Frontal cortex (tissue), 4 donors: ENCODE measurements at places on chromosomes 4 and X.

DNA sequence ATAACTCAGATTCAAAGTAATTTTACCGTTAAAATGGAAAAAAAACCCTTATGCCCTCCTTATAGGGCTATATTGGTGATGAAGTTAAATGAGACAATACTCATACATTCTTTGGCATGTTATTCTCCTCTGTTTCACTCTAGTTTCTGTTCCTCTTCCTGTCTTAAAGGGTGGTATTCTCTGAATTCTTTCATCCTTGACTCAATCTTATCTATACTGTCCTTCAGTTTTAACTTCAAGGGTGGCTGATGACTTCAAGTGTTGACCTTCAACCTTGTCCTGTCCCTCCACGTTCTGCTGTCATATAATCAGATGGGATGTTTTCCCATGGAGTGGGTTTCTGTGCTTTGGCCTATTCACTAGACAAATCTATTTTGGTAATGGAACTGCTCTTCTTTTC is 44.0 kb downstream of the ZNF518B start:
- DNase-seq, result no peak

DNA sequence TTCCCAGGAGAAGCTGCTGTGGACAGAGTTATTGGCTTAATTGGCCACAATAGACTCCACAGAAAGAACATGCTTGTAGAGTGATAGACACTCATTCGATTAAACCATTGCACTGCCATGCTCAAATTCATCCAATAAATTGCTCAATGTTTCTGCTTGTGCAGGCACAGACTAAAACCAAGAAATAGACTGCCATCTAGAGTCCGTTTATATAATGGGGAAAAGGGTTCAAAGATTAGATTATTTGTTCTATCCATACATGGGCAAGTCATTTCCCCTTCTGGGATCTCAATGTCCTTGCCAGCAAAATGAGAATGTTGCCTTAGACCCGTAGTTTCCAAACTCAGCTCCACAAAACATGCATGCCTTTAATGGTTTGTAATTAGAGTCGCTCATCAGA is 8.7 kb downstream of the SMIM10 start:
- DNase-seq, result peak; percentile 12

DNA sequence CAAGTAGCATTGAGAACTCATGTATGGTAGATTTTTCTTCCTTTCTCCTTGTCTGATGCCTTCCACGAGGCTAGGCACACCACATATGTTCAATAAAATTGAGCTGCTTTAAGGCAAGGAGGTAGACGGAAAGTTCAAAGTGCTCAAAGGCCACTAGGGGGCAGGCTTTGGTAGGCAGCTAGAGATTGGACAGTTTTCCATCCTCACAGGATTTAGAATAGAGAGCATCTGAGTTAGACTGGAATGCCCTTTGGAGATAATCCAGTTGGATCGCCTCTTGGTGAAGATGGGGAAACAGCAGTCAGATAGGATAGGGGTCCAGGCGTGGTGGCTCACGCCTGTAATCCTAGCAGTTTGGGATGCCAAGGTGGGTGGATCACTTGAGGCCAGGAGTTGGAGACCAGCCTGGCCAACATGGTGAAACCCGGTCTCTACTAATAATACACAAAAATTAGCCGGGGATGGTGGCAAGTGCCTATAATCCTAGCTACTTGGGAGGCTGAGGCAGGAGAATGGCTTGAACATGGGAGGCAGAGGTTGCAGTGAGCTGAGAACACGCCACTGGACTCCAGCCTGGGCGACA is 30.4 kb downstream of the ELF4 start:
- peak; percentile 63 for DNase-seq

DNA sequence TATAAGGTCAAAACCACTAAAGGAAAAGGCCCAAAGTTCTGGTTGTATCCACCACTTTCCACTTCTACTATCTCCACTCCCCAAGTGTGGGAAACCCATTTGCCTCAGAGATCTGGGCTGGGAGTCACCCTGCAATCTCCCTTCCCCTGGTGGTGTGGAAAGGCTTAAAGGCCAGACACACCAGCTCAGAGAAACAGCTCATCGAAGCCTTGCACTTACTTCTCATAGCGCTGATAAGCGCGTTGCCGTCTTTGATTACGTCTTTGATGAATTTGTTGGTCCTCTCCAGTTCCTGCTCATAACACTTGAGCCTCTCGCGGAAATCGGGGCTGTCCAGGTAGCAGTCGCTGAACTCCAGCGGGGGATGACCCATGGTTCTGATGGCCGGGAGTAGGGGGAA is 647 bp downstream of the OPHN1 start:
- no peak for DNase-seq

- DNase-seq, result no peak
Observed at GRCh38 chr4:180550106-180550505, 1693.1 kb upstream of the TENM3 start.

DNA sequence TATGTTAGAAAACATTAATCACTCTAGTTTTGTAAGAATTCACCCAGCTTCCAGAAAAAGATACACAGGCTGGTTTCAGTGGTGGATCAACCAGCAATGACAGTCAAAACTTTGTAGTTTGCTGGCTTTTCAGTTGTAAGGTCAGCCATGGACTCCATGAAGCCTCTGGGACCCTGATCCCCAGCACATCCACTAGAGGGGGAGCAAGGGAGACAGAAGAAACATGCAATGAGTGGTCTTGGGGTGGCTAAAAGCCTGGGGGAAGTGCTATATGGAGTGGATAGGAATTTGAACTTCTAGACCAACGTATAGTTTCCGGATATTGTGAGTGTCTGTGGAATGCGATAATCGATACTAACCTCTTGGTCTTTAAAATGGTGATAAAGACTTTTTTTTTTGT is 72.7 kb downstream of the AFF2 start:
- DNase-seq, result no peak

DNA sequence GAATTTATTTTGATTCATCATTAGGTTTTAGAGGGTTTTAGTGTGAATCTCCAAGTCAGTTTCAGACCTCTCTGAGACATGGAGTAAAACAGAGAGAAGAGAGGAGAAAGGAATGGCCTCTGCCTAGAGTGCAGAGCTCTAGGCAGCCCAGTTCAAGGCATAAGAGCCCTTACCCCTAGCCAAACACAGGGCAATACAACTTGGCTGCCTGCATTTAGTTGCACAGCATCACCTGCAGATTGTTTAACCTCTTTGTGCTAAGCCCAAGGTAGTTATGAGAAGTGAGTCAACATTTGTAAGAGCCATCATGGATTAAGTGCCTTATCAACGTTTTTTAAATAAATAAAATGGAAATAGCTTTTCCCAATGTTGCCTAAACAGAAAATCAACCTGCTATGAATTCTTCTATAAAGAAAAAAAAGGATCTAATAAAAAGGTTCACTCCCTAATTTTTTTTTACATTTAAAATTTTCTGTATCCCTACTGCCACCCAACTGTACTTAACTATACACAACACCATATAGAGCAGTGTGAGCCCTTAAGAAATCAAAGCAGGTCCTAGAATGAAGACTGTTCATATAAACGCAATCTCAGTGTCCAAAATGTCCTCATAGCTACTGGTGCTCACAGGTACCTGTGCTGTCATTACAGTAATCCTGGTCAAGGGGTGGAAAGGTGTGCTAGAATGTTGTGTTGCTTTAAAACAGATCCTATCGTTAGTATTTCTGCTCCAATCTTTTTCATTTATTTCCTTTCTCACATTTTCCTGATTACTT is 36.0 kb downstream of the PF4 start:
- no peak for DNase-seq

- no peak for DNase-seq
Observed at GRCh38 chrX:54076903-54077302, 32.6 kb upstream of the PHF8 start.

- DNase-seq, result peak; percentile 1
Observed at GRCh38 chr4:47145630-47146029, 114.3 kb downstream of the GABRB1 start.

- DNase-seq, result no peak
Observed at GRCh38 chr4:164501074-164501473, 252.9 kb upstream of the SMIM31 start.

GRCh38 chr4:104971462-104971861 is 175.2 kb upstream of the TET2 start:
- no peak for DNase-seq

DNA sequence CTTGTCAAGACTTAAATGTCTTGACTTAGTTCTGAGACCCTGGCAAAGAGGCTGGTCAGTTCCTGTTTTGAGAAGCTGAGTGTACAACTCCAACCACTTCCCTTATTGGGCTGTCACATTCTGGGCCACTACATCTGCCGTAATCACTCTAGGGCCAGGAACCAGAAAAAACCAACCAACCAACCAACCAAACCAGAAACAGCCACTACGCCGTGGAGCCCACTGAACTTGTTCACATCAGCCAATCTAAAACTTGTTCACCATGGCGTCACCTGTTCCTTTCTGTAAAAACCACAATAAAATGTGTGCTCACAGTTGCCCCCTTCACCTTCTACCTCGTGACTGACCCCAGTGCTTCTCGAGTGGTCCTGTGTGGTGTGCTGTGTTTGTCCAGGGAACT is 107.3 kb downstream of the JADE1 start:
- DNase-seq, result no peak

- DNase-seq, result no peak
Observed at GRCh38 chr4:119657111-119657611, 28.6 kb upstream of the PDE5A start.

DNA sequence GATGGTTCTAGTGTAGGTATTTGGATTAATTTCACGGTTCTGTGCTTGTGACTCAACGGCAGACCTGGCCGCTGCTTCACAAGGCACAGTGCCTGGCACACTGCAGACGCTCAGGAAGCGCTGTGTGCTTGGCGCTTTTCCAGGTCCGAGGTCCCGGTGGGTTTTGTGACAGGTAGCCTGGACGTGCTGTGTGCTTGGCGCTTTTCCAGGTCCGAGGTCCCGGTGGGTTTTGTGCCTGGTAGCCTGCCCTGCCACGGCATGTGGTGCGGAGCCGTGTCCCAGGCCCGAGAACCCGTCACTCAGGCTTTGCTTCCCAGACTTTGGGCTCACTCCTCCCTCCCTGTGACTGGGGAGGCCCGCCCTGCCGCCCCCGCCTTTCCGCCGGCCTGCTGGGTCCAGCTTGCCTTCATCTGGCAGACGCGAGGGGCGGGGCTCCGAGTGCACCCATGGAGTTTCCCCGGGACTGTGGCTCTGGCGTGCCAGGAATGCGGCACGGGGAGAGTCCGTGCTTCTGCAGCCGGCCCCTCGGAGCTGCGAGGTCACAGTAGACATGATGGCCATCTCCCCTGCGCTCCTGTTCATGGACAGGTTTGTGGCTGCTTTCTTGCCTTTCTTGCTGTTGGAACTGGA is 44.2 kb downstream of the TBC1D14 start:
- peak; percentile 53 for DNase-seq

DNA sequence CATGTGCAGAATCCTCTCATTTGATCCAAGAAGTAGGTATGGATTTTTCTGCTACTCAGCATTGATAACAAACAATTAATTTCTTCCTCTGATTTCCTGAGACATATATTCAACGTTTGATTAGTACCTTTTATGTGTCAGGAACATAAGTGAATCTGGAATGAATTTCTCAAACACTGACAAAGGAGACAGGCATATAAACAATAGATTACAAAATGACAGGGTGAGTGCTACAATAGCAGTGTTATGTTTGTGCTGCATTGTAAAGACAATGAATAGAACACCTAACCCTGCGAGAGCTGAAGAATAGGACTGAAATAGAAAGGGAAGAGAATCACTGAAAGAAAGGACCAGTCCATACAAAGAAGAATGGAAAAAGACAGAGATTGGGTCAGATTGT is 52.9 kb downstream of the ARHGAP24 start:
- no peak for DNase-seq
